ENCODE measurements at places on chromosomes 12 and 14.
A peak's percentile ranks its signal among the peaks of the same experiment; 100 is the strongest.

DNA sequence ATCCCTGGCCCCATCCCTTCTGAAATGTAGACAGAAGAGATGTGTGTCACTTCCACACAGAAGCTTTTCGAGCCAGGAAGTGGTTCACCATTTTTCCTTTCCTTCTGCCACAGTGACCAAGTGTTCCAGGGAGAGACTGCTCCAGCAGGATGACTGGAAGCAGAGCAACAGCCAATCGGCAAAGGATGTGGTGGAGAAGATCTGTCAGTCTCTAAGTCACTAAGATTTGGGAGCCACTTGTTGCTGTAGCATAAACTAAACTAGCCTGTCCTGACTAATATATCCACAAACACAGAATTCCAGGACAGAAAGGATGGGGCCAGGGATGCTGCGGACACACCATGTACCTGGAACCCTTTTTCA is 42.9 kb downstream of the DUSP6 start:
- DNase-seq, result no peak

- no peak for DNase-seq
These were observed 216.3 kb downstream of the C12orf42 start for GRCh38 chr12:103279444-103279843.

DNA sequence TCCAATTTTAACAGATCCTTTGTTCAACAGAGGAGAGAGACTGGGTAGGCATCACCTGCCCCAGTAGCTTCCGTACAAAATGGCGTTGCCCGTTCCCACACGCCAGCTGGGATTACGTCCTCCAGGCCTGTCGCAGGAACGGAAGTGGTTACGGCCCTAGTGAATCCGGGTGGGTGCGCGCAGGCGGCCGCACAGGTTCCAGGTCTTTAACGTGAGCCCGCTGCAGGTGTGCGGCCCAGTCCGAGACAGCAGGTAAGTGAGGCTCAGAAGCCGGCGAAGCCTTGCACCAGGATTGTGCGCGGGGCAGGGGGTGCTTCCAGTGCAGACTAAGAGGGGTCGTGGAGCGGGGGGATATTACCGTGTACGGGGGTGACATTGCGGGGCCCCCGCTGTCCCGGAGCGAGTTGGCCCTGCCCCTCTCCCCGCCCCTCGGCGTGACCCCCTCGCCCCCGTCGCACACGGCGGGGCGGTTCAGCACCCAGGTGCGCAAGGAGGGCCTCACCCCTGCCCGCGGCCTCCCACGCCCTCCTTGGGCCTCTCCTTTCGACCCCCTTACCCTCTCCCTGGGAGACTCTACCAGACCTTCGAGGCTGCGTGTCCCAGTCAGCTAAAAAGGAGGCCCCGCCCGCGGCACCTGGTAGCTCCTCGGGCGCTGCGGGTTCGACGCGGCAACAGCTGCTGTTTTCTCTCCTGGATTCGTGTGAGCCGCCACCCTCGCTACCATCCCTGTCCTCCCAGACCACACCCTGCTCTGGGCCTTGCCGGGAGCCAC is at the start of gene EXD2:
TSS of gene EXD2 (plus strand) at position 159 of the 772 bp plus-strand sequence. CDS start 17,973 bp downstream, outside the sequence.
- DNase-seq, result peak; percentile 41

DNA sequence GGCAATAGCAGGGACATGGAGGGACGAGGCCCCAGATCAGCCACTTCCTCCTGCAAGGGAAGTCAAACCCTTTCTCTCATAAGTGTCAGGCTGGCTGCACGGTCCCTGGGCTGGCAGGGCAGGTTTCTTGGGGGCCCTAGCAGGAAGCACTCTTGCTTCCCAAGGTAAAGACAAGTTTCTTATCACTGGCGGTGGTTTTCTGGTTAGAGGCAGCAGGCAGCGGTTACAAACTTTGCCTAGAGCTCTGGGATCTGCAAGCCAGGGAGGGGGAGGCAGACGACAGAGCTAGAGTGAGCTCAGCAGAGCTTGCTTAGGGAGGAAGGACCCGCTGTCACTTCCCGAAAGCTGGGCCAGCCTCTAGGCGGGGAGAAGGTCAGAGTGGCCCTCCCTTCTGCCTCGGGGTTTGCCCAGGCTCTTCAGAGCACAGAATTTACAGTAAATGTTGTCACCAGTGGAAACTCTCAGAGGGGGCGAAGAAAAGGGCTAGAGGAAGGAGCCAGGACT is 20.4 kb downstream of the BATF start:
- no peak for DNase-seq

GRCh38 chr14:62896932-62897456 is 148.3 kb downstream of the KCNH5 start:
- DNase-seq, result no peak

DNA sequence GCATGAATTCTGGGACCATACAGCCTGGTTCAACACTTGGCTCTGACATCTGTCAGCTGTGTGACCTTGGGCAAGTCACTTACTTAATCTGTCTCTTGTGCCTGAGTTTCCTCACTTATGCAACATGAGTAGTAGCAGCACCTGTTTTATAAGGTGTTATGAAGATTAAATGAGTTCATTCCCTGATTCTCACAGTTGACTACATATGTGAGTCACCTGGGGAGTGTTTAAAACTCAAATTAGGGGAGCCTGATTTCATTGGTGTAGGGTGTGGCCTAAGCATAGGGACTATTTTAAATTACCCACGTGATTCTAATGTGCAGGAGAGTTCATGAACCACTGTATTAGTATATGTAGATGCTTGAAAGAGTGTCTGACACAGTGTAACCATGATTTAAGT is 36.7 kb upstream of the TMEM233 start:
- no peak for DNase-seq

- no peak for DNase-seq
These were observed 24.6 kb downstream of the PRICKLE1 start for GRCh38 chr12:42564996-42565395.

- no peak for DNase-seq
These were observed 332.9 kb downstream of the TMEM132D start for GRCh38 chr12:129570796-129571400.

DNA sequence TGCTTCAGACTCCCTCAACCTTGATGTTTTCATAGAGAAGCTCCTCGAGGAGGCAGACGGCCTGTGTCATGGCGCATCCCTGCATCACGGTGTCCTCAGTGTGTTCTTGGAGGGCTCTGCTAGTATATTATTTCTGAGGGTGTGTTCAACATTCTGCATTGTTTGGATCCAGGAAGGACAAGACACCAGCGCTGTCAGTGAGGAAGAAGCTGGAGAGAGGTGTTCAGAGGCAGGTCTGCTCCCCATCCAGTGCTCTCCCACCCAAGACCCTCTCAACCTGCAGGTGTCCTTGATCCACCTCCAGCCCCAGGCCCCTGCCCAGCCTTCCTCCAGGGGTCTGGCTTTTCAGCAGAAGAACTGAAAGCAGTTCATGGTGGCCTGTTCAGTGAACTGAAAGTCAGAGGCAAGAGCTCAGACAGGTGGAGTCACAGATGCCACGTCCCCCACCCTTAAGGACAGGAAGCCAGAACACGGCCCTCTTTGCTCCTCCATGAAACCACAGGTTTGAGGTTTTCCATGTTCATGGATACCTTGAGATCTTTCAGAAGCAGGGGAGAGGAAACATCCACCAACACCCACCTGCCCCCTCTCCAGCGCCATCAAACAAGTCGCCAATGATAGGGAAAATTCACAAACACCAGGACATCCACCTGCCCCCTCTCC is 37.4 kb downstream of the DIO3 start:
- no peak for DNase-seq

- DNase-seq, result no peak
These were observed 128.1 kb upstream of the ARID2 start for GRCh38 chr12:45601390-45601789.

- no peak for DNase-seq
These were observed 821.7 kb downstream of the TMEM121 start for GRCh38 chr14:106347890-106348755.

DNA sequence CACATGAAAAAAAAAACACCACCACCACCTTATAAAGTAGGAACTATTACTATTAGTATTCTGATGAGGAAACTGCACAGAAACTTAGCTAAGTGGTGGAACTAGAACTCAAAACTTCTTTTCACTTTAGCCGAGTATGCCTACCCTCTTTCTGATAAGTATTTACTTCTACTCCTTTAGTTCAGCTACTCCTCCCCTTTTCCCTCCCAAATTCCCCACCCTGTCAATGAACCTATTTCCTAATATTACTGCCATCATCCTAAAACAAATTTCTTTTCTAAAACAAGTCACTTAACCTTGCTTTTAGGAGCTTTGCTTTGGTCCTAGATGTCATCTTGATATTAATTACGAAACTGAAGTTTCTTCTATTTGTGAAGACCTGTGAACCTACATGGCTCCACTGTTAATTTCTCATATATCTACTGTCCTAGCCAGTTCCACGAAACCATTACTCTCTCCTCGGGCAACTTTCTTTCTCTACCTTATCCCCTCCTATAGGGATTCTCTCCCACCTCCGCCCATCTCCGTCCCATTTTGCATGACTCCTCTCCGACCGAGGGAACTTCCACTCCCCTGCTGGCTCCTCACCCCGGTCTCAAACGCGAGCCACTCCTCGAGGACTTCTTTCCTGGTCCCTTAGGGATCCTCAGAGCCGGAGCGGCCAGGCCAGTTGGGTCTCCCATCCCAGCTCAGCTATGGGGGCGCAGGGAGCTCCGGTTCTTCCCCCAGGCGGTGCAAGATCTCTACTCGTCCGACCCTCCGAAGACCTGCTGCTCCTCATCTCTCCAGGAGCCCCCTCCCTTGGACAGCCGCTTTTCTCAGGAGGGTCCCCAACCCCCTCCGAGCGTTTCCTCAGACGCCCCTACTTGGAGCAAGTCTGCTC is 1.1 kb downstream of the NUMB start:
- no peak for DNase-seq

- DNase-seq, result no peak
These were observed 103.4 kb downstream of the ZFP36L1 start for GRCh38 chr14:68689511-68689910.

All from HS-5 (cell line).